NCI-H2081 treated with DMSO at 0.1 percent for 48 hours (cell line): ENCODE measurements at places on chromosomes 2 and 18.

- no peak for DNase-seq
Measured at GRCh38 chr2:217206907-217207698, 347.2 kb upstream of the TNP1 start.

DNA sequence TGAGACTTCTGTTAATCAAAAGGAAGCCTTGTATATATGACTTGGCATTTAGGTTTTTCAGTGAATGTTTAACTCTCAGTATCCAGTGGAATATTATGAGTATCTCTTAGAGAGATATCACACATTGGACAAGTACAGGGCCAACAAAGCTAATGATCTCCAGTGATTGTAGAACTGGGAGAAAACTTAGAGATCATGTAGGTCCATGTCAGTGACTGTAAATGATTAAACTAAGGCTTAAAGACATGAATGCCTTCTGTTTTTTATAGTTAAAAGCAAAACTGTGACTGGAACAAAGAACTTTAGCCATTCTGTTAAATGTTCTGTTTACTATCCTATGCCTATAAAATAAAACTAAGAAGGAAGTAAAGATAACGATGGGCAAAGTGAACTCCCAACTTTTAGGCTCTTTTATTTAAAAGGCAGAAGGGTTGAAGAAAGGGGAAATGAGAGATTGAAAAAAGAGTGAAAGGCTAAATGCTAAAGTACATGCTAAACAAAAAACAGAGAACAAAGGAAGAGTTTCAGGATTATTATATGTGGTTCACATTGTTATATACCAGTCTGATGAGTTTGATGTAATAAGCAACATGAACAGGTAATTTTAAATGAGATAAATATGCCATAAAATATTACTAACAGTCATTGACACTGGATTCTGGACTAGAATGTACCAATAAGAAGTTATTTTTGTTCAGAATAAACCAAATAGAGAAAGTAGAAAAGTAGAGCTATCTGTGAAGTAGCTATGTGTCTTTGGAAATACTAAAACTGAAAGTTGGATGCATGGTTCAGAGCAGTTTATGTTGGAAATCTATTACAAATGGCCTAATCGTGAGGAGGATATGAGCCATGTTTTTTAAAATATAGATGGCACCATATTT, 37.1 kb upstream of the TNFRSF11A start:
- no peak for DNase-seq

GRCh38 chr2:71465356-71465755, 12.0 kb downstream of the DYSF start:
- DNase-seq = no peak

DNA sequence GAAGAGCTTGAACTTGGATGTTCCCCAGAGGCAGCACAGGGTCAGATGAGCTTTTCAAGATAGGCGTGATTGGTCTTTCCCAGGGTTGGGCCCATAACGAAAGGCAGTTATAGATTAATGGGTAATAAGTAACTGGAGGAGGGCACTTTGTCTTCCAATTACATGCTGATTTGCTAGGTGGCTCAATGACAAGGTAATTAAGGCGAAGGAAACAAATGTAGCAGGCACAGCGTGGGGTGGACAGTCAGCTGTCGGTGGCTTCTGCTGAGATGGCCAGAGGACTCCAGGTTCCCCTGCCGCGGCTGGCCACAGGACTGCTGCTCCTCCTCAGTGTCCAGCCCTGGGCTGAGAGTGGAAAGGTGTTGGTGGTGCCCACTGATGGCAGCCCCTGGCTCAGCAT, at the start of gene UGT1A4:
Gene UGT1A4, plus strand, starts transcription at position 185 of the 400 bp plus-strand sequence. Its CDS starts 85 bp downstream, at position 270.
- DNase-seq = no peak

DNA sequence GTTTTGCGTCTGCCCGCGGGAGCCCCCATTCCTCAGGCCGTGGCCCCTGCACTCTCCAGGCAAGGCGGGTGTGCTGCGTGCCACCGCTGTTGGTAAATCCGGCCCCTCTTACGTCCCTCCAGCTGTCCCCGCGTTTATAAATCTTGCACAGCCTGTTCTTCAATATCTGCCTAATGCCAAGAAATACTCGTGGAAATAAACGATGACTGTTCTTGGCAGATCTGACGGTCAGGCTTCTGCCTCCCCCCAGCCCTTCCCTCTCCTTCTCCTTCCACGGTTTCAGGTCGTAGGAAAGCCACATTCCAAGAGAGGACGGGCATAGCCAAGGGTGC, 20.5 kb downstream of the ODC1 start:
- no peak for DNase-seq

GRCh38 chr2:143934626-143935481, 585.1 kb downstream of the ZEB2 start:
- peak; percentile 50 for DNase-seq

DNA sequence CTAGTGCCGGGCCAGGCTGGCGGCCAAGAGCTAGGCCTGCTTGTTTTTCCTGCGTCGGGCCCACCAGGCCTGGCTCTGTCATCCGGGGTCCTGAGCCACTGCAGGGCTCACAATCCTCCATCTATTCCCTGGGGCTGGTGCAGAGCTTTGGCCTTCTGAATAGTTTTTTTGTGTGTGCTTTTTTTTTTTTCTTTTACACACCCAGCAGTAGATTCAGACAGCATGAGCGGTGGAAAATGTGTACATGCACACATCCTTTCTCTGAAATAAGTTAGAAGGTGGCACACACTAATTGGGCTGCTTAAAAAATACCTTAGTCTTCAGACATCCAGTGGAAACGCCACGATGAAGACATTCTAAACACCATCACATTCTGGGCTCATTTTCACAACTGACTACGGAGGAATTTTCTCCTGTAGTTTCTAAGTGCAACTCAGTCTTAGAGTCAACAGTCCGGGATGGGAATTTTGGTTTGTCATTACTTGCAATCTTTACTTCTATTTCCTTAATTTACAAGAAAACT, 6.1 kb downstream of the ZFP36L2 start:
- no peak for DNase-seq

- no peak for DNase-seq
Measured at GRCh38 chr2:218516614-218517013, 51.5 kb downstream of the USP37 start.

DNA sequence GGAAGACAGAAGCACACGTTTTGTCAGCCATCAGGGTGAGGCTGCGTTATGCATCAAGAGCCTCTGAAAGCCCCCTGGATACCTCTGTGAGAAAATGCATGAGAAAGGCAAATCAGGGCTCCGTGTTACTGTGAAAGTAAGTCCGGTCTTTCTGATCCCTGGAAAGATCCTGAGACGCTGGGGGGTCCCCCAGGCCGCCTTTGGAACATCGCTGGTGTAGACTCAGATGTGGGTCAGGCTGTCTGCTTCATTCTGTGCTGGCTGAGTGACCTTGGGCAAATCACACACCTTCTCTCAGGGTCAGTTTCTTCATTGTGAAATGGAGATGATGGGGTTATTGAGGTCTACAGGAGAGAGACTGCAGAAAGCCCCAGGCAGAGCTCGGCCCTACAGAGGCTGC, 42.0 kb upstream of the HS6ST1 start:
- DNase-seq = no peak

DNA sequence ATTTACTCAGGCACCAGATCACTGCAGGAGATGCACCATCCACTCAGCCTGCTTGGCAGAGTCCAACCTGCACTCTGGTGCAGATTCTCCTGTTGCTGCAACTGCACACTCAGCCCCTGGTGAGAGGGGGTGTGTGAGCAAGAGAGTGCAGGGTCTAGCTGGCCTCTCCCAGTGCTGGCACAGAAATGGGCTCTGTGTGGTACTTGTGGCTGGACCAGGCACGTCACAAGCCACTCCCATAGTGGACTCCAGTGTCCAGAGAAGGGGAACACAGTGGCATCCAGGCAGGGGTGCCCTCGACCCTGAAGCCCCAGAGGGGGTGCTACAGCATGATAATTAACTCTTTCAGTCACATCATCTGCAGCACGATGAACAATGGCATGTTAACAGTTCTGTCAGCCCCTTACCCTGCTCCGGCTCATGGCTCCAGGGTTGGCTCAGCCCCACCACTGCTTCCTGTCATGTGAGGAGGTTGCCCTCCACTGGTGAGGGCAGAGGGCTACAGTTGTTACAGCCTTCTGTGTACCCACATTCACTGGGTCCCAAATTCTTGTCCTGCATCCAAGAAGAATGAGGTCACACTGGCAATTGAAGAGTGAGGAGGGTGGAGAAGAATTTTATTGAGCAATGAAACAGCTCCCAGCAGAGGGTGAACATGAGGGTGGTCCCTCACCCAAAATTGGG, 135.7 kb downstream of the EVA1A start:
- no peak for DNase-seq

DNA sequence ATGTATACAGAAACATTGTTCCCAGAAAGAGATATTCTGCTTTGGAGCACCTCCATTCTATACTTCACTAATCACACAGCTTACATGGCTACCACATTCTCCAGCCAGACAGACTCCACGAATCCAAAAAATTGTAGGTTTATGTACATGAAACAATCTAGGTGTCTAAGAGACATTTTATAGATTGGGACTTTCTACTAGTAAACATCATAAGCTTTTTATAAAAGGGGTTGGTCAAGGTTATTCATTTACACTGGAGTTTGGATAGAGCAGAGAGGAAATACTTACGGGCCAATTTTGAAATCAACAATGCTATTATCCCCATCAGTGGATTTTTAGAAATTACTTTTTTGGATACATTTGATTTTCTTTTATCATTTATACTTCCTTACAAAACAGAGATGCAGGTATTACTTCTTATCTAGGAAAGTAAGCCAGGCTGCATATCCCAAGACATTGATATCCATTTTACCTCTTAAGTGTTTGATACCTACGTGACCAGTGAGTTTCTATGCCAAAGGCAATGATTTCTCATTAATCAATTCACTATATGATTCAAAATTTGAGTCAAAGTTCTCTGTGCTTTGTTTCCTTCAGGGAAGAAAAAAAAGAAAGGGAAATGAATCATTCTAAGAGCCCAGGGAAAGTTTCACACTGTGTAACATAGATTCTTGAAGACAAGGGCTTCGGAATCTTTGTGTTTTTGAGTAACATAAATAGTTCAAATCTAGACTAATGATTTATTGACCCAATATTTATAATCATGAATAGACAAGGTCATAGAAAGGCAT, 140.5 kb downstream of the PTH2R start:
- DNase-seq = no peak
